Spleen (tissue), 13 donors: ENCODE measurements at places on chromosomes 1 and 21. TPM values are rescaled to one million over a fixed set of nuclear protein-coding genes. Genes with fewer than 3 reads are reported as not detected.

GRCh38 chr1:9128520-9129265, at the start of gene GPR157:
Gene GPR157 (minus strand): TSS chr1:9129102. CDS start chr1:9129027, 75 bp downstream.
- peak; percentile 97 for DNase-seq

- no peak for DNase-seq
Observed at GRCh38 chr1:87017998-87018672, 103.7 kb downstream of the HS2ST1 start.

DNA sequence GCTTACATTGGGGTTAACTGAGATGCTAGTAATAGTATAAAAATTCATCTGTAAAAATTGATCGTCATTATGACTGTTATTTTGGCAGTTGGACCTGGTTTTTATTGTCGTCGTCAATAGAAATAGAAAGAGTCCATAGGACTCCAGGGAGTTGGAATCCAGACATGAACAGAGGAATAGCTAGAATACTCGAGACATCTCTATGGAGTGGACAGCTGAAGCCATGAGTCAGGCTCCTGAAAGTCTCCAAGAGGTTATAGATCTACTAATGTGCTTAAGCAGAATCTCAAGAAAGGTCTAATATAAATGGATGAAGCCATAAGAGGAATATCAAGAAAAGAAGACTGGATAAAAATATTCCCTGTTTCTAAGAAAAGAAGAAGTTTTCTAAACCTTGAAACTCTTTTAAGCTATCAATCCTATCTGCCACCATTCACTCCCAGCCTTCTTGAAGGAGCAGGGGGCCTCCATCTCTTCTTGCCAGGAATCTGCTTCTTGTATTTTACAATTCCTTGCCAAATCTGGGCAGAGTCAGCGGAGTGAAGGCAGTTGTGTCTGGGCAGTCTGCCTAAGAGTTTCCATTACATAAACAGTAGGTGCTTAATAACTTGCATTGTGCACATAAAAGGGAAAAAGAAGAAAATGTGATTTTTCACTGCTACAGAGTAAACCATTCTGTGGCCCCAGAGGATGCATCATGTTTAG, 163.3 kb downstream of the ST6GALNAC5 start:
- DNase-seq: no peak

The RNF186 gene
- not detected for total RNA-seq

DNA sequence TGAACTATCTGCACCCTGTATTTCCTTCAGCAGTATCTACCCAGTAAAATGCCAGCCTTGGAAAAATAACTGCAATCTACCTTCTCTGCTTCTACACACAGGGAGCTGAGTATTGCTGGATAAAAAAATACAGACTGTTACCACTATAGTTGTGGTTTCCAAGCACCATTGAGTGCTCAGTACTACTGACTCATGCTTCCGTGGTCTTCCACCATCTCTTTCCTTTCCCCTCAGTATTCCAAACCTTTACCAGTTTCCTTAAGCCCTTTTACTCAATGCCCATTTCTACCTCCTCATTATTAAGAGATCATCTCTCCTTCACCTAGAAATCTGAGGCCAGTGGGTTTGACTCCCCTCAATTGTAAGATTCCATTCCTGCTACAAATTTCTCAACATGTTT, 23.8 kb downstream of the GLMN start:
- no peak for DNase-seq

DNA sequence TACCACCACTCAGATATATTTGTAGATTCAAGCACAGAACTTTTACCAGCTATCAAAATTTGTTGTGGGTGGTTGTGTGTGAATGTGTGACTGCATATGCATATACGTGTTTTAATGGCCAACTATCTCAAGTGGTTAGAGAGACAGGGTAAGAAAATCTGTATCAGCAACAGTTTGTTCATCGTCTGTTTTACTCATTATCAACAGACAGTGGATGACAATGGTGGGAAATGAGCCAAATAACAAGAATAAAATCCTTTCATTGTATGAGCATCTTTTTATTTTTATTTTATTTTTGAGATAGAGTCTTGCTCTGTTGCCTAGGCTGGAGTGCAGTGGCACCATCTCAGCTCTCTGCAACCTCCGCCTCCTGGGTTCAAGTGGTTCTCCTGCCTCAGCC, 22.7 kb upstream of the DYNLT5 start:
- DNase-seq: no peak

GRCh38 chr1:184866586-184866985, 107.7 kb downstream of the NIBAN1 start:
- DNase-seq: no peak

DNA sequence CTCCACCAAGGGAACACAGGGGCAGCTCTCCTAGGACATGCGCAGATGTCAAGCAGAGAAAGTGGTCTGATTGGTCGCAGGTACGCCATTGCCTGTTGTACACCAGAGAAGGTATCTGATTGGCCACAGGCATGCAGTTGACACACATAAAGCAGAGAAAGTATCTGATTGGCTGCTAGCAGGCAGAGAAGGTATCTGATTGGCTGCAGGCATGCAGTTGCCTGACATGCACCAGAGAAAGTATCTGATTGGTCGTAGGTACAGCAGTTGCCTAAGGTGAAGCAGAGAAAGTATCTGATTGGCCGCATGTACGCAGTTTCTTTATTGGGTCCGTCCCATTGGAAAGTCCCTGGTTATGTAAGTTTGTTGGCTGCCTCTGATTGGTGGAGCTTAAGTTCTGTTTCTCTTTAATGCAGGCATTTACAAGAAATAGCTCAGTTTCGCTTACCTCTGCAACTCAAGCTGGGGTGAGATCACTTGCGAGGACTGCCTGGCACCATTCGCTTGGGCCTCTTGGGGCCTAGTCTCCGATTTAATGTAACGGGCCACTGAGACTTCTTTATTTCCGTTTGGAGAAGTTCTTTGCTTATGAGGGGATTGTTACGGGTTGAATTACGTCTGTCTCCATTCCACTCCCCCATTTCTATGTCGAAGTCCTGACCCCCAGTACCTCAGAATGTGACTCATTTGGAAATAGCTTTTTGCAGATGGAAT, 74.2 kb downstream of the SIK1 start:
- no peak for DNase-seq

DNA sequence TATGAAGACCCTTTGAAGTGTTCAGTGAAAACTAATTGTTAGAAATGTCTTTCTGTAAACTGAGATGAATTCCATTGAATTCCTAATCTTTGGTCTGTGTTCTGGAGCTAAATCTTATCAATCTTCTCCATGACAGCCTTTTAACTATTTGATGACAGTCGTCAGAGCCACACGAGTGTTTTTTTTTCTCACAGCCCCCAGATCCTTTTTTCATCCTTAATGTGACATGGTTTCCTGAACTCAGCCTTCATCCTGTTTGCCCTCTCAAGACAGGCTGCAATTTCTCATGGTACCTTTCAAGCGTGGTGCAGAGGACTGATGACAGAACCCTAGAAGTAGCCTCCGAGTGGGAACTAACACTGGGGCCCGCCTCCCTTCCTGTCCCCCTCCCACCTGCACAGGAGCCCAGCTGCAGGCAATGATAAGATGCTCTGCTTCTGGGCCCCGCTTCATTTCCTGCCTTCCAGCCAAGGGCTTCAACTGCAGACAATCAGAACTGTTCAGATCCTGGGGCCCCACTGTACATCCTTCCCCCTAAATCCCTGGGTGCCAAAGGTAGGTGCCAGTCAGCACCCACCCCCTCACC, 114.6 kb upstream of the VAV3 start:
- DNase-seq: peak; percentile 90

The ABCG1 gene
- 76.7 TPM for total RNA-seq

The USP24 gene
- total RNA-seq: 87.0 TPM

- DNase-seq: no peak
Observed at GRCh38 chr1:112849425-112850033, 106.5 kb downstream of the SLC16A1 start.

- DNase-seq: no peak
Observed at GRCh38 chr1:210490781-210491180, 162.1 kb downstream of the HHAT start.

DNA sequence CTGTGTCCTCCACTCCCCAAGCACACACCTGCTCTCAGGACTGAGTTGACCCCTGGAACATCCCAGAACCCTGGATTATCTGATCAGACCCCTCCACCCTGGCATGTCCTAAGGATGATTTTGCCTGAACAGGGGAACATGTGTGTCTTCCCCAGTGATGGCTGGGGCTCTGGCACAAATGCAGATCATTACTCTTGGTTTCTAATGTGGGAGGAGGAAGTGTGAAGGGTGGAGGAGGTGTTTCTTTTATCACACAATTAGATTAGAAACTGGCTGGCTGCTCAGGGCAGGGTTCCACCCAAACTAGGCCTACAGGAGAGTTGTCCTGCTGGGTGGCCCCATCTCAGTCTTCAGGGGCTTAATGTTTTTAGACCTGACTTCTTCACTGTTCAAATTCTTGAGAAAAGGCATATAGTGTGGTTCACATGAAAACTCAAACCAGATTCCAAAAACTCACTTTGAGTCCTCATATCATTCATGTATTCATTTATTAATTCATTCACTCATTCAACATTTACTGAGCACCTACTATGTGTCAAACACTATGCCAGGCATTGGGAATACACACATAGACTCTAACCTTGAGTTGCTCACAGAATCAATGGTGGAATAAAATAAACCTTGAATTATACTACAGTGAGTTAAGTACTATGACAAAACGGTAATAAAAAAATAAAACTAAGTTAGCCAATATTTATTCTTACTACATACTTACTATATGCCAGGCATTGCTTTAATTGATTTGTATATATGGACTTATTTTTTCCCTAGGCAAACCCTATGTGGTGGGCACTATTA, 221.8 kb upstream of the JUN start:
- DNase-seq: no peak

- no peak for DNase-seq
Observed at GRCh38 chr1:156515956-156516355, 15.4 kb upstream of the MEF2D start.

The APCS gene
- total RNA-seq: not detected

DNA sequence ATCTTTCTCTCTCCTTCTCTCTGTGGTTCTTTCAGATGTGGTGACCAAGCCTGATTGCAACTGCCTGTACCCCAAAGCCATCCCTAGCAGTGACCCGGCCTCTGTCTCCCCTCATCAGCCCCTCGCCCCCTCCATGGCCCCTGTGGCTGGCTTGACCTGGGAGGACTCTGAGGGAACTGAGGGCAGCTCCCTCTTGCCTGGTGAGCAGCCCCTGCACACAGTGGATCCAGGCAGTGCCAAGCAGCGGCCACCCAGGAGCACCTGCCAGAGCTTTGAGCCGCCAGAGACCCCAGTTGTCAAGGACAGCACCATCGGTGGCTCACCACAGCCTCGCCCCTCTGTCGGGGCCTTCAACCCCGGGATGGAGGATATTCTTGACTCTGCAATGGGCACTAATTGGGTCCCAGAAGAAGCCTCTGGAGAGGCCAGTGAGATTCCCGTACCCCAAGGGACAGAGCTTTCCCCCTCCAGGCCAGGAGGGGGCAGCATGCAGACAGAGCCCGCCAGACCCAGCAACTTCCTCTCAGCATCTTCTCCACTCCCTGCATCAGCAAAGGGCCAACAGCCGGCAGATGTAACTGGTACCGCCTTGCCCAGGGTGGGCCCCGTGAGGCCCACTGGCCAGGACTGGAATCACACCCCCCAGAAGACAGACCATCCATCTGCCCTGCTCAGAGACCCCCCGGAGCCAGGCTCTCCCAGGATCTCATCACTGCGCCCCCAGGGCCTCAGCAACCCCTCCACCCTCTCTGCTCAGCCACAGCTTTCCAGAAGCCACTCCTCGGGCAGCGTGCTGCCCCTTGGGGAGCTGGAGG, 12.7 kb downstream of the CSF1 start:
- DNase-seq: no peak

- DNase-seq: no peak
Observed at GRCh38 chr1:204684571-204685235, 835 bp downstream of the LRRN2 start.

The SELL gene
- 172 TPM for total RNA-seq

GRCh38 chr21:31875496-31876015, 2.7 kb downstream of the HUNK start:
- peak; percentile 39 for DNase-seq

- DNase-seq: peak; percentile 60
Observed at GRCh38 chr1:153939476-153939875, 7.0 kb downstream of the DENND4B start.

DNA sequence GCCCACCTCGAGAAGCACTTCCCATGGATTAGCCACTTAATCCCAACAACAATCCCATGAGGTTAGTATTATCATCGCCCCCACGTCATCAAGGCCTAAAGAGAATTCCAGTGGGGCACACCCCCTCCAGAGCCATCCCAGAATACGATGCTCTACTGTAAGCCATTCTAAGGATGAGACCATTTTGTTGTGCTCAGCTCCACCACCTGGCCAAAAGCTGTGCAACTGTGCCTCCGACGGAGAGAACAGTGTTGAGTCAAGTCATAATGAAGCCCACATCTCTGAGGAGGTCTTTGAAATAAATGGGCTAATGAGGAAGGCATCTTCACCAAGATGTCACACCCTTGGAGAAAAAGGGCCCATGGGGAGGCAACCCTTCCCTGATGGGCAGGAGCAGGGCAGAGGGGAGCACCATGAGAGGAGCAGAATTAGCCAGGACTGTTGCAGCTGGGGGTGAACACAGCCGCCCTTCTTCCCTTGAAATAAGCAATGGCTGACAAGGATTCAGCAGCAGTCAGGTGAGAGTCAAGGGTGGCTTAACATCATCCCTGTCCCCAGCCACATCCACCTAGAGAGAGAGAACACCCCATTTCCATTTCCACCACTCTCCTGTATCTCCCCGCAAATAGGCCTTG, 14.6 kb downstream of the SYF2 start:
- DNase-seq: peak; percentile 22

The GBP6 gene
- 0.30 TPM for total RNA-seq

DNA sequence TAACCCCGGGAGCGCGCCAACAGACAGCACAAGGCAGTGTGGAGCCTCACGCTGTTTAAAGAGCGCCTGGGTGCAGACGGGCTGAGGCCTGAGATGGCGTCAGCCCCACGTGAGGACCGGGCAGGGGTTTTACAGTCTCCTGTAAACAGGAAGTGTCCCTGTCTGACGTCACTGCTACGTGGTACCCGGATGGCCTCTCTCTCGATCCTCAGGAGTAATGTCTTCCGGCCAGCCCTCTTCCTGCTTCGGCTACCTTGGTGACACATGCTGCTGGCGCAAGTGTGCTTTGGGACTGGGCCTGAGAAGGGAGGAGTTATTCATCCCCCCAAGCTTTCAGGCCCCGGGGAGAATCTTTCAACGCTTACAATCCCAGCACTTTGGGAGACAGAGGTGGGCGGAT, 41.2 kb downstream of the CNST start:
- no peak for DNase-seq

The MFAP2 gene
- not detected for total RNA-seq

The OR2G6 gene
- total RNA-seq: 0.09 TPM

GRCh38 chr1:233668146-233668724, 54.3 kb downstream of the KCNK1 start:
- no peak for DNase-seq

The PADI1 gene
- not detected for total RNA-seq

The OR2M3 gene
- total RNA-seq: not detected
